NK-92 treated with Interleukin-12 subunit alpha and Interleukin-12 subunit beta, amount 100 ng/mL, for 24 hours (cell line): ENCODE measurements at places on chromosomes 12 and 14.

DNA sequence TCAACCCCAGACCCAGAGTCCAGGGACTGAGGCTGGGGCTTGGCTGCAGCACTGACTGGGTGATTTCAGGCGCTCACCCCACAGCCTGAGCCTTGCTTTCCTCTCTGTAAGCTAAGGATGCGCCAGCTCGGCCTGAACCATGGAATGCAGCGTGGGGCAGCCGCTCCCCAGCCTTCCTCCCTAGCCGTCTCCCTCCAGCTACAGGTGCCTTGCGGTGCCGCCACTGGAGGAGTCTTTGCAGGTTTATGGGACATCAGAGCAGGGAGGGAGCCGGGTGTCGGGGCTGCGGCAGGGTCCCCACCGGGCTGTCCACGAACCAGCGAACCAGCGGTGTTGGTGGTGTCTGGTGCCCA lies 19.4 kb downstream of the PPP2R5C start:
- DNase-seq: no peak

- no peak for DNase-seq
Measured at GRCh38 chr12:67666605-67667004, 18.1 kb downstream of the DYRK2 start.

- DNase-seq: no peak
Measured at GRCh38 chr14:35558680-35559079, 24.7 kb downstream of the INSM2 start.

- no peak for DNase-seq
Measured at GRCh38 chr12:6965714-6966113, 4.8 kb downstream of the PHB2 start.

DNA sequence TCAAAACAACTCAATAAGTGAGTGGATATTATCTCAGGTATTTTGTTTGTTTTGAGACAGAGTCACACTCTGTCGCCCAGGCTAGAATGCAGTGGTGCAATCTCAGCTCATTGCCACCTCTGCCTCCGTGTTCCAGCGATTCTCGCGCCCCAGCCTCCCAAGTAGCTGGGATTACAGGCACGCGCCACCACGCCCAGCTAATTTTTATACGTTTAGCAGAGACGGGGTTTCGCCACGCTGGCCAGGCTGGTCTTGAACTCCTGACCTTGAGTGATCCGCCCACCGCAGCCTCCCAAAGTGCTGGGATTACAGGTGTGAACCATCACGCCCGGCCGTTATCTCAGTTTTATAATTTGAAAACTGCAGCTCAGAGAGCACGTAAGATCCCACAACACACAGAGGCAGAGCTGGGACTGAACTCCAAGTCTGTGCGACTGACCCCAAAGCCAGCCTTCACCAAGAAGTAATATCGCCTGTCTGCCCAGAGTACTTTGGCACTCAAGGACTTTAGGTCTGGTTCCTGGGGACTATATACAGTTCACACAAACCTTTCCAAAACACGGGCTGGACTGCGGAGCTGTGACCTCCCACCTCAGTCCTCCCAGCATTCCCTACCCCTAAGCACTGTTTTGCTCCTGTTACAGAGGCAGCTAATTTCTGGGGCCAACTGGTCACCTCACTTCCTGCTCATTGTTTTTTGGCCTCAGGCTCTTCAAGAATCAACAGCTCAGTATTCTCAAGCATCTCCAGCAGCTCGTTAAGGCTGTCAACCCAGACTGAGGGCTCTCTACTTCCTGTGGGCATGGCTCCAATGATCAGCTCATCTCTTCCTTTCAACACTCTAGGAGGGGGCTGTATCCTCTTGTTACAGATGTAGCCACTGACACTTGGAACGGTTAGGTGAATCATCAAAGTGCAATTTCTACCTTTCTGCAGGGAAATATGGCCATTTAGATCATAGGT lies 22.5 kb downstream of the TESC start:
- no peak for DNase-seq

DNA sequence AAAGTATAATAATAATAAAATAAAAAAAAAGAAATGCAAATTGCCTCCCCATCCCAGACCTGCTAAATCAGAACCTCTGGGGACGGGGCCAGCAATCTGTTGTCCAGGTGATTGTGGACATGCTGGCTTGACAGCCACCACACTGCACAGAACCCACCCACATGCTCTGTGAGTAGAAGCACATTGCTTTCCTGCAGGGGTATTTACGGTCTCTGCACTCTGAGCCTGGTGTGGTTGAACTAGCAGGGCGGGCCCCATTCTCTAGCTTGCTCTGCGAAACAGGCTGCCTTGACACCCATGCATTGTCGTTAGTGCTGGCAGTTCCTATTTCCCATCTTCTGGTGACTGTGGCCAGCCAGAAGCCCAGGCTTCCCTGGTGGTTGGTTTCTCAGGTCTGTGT lies 24.5 kb downstream of the PRMT8 start:
- DNase-seq: no peak

DNA sequence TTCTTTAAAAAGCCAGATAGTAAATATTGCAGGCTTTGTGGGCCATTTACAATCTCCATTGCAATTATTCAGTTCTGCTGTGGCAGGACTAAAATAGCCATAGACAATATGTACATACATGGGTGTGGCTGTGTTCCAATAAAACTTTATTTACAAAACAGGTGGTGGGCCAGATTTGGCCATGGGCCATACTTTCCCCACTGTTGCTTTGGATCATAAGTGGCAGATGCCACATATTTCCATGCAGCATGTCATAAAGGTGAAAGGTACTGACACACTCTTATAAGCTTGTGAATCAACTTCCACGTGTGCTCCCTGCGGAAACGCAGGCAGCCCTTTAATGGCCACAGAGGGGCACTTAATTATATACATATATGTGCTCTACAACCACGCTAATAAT lies 244.4 kb upstream of the FOXN3 start:
- no peak for DNase-seq

- no peak for DNase-seq
Measured at GRCh38 chr14:88476214-88476774, 78.5 kb downstream of the PTPN21 start.

GRCh38 chr12:80811957-80812708 lies 95.4 kb downstream of the MYF5 start:
- DNase-seq: no peak

DNA sequence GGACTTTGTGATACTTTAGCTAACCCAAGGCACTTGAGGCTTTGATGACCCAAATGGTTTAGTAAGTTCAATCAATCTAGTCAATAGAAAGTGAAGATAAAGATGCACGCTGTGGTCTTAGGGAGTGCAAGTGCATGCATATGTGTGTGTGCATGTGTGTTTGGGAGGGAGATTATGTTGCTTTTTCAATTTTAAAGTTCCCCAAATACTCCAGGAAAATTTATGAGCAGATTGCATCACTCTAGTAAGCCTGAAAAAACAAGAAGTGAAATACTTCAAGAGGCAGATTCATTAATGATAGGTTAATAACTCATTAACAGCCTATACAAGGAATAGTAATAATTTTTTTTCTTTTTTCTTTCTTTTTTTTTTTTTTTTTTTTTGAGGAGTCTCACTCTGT lies 12.4 kb upstream of the SIX1 start:
- DNase-seq: no peak

- no peak for DNase-seq
Measured at GRCh38 chr14:62304257-62304656, 542.0 kb downstream of the SNAPC1 start.

- DNase-seq: no peak
Measured at GRCh38 chr12:89203144-89203543, 149.2 kb downstream of the DUSP6 start.
